ENCODE measurements at places on chromosomes 2 and 18. TPM values are rescaled to one million over a fixed set of nuclear protein-coding genes. Genes with fewer than 3 reads are reported as not detected.

Gene SIX3
- total RNA-seq, result not detected

Gene MDH1B
- total RNA-seq, result 0.49 TPM

Gene KCNS3
- total RNA-seq, result 20.1 TPM

Gene EIF2AK2
- total RNA-seq, result 15.2 TPM

Gene PLGLB2
- 2.0 TPM for total RNA-seq

Gene C2orf78
- total RNA-seq, result not detected

GRCh38 chr2:233124421-233125080, 64.4 kb downstream of the INPP5D start:
- no peak for DNase-seq

- DNase-seq, result no peak
Observed at GRCh38 chr2:7127687-7128086, 210.5 kb downstream of the RNF144A start.

DNA sequence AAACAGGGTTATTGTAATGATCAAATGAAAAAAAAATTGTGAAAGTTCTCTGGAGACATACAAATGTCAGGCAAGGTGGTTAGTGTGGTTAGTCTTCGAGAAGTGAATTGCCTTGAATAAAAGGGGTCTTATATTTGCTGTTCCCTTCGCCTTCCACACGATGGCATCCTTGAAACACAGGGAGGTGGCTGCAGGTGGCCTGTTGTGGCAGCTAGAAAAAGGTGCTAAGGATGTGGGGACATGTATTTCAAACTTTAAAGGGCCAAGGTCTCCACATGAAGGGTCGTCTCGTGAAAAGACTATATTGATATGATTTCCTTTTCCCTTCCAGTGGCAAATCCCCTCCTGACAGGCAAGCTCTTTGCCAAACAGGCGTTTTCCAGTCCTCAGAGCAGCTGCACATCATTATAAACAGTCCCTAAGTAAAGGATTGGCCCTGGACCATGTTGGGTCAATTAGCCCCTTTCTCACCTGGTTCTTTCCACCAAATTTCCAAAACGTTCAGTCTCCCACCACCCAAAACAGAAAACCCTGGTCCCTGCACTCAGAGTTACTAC, 68.5 kb downstream of the COPS8 start:
- peak; percentile 83 for DNase-seq

GRCh38 chr2:180559771-180560170, 420.6 kb upstream of the UBE2E3 start:
- no peak for DNase-seq

GRCh38 chr2:160292225-160292624, 92.2 kb upstream of the ITGB6 start:
- no peak for DNase-seq

DNA sequence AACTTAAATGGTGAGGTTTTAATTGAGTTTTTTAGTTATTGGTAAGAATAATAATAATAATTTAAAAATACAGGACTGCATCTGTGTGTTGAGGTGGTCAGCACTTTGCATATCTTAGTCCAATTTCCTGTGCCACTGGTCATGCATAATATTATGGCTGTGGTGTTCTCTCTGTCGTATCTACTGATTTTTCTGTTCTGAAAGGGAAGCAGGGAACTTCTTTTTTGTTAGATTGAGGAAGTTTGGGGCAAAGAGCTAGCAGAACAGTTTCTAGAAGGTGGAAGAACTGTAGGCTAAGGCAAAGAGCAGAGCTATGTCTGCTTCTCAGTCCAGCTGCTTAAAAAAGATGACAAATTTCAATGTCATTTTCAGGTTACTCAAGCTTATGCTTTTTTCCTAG, 74.3 kb downstream of the XRCC5 start:
- no peak for DNase-seq

DNA sequence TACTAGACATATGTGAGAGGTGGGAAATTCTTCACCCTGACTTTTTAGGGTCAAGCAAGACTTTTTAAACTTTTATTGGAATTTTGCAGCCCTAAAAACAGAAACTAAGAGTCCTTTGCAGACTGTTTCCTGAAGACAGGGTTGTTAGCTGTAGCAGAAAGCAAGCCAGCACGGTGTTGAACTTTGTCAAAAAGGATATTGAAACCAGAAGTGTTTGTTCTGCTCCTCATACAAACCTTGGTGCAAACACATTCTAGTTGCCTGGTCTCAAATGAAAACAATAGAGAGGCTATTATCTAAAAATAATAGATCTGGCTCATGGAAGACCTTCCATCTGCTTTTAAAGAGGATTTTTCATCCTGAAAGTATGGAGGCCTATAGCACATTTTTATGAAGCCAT, 65.8 kb upstream of the IGFBP5 start:
- no peak for DNase-seq

- DNase-seq, result no peak
Observed at GRCh38 chr2:30666266-30666874, 140.9 kb downstream of the CAPN13 start.

GRCh38 chr2:69570474-69570873, 73.1 kb downstream of the AAK1 start:
- no peak for DNase-seq

GRCh38 chr2:54081574-54081973, 33.8 kb upstream of the ACYP2 start:
- DNase-seq, result no peak

- DNase-seq, result no peak
Observed at GRCh38 chr2:25632396-25632795, 41.0 kb downstream of the DTNB start.

DNA sequence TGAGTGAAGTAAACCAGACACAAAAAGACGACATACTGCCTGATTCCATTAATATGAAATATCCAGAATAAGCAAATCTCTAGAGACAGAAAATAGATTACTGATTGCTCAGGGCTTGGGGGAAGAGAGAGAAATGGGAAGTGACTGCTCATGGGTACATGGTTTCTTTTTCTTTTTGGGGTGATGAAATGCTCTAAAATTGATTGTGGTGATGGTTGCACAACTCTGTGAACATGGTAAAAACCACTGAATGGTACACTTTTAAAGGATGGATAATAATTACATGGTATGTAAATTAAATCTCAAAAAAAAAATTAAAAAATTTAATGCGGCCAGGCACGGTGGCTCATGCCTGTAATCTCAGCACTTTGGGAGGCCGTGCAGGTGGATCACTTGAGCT, 39.3 kb downstream of the RPL31 start:
- DNase-seq, result no peak

GRCh38 chr2:100200985-100201384, 58.6 kb upstream of the AFF3 start:
- DNase-seq, result no peak

DNA sequence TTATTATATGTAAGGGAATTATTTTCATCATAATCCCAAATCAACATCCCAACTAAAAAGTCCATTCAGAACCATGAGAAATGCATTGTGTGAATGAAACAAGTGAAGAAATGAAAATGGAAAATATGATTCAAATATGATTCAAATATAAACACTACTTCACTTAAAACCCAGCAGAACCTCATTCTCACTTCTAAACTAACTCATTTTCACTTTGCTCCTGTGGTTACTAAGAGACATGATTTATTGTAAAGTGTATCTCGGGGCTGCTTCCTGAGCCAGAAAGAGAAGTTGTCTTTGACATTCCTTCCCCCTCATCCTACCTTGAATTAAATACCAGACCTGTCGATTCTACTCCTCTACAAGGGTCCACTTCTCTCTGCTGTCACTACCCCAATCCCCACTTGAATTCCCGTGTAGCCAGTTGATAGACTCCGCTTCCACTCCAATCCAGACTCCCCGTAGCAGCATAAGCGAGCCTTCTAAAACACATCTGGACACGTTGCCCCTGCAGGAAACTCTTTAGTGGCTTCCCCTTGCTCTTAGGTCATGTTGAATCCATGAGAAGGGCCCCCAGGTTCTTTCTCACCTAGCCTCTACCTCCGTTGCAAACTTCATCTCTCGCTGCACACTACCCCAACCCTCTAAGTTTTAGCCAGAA, 697.0 kb upstream of the ID2 start:
- no peak for DNase-seq

DNA sequence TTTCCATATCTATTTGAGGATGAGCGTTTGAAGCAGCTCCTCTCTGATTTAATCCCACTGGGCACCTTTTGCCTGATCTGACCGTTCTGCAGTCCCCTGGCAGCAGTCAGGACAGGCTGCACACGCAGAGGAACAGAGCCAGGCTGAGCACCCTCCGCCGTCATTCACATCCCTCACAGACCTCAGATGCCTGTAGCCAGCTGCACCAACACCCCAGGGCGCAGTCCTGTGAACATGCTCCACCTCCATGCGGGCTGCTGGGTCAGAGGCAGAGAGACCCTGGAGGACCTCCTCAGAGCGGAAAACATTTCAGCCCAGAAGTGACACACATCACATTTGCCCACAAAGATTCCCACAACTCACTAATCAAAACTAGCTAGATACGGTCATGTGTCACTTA, 146.1 kb downstream of the SEPTIN10 start:
- no peak for DNase-seq

DNA sequence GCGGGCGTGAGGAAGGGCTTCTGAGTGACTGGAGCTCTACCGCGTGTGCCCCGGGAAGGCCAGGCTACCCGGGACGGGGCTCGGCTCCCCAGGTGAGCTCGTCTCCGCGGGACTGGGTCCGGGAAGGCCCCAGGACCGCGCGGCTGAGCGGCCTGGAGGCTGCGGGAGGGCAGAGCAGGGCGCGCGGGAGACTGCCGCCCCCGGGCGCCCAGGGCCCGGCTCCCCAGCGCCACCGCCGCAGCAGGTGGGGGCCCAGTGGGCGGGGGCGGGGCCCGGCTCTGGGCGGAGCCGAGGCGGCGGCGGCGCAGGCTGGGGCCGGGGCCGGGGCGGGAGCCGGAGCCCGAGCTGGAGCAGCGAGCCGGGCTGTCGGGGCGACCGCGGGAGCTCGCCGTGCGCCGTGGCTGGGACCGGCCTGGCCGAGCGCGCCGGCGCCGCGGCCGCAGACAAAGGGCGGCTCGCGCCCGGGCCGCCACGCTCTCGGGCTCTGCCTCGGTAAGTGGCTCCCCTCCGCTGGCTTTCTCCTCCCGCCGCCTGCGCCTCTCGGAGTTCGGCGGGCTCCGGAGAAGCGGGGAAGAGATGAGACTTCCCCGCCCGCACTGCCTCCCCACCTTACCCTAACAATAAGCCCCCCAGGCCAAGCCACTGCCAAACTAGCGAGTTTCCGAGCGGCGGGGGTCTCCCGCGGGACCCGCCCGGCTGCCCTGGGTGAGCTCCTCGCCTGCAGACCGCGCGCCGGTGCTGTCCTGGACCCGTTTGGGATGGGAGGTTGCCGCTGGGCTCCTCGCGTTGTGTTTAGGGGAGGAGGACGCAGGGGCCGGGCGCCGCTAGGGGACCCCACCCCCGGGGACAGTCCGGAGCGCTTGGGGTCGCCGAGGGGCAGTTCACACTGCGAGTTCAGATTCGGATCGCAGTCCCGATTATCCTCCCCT, at the start of gene MAPK4:
Gene MAPK4, plus strand, starts transcription at position 336 of the 929 bp plus-strand sequence. CDS start 103,872 bp downstream, outside the sequence.
- DNase-seq, result no peak

DNA sequence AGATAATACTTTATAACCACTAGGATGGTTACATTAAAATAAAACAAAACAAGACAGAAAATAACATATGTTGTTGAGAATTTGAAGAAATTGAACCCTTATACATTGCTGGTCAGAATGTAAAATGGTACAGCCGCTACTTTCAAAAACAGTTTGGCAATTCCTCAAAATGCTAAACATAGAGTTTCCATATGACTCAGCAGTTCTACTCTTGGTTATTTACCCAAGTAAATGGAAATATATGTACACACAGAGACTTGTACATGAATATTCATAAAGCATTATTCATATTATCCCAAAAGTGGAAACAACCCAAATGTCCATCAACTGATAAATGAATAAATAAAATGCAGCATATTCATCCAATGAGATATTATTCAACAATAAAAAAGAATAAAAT, 92.5 kb upstream of the LRATD1 start:
- no peak for DNase-seq

DNA sequence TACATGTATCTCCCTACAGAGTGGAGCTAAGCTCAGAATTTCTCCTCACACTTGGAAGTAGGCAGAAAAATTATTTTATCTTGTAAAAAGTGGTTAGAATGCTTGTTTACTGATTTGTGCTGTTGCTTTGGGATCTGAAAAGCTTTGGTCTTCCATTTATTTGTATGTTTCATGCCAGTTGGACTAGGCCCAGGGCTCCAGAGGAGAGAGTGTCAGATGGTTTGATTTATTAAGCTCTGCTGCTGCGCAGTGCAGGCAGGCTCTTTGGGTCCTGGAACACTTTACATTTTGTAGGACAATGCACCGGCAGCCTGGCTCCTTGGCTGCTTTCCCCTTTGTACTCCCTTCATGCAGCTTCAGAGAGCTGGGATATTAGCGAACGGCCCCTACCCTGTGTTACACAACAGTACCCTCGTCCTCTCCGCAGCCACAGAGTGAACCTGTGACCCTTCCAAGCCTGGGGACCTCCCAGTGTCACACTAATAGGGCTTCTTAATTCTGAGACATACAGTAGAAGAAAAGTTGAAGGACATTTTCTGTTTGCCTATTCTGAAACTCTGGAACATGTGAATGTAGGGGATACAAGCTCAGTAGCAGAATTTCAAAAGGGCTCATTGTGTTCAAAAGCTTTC, 56.7 kb upstream of the EML6 start:
- DNase-seq, result no peak

DNA sequence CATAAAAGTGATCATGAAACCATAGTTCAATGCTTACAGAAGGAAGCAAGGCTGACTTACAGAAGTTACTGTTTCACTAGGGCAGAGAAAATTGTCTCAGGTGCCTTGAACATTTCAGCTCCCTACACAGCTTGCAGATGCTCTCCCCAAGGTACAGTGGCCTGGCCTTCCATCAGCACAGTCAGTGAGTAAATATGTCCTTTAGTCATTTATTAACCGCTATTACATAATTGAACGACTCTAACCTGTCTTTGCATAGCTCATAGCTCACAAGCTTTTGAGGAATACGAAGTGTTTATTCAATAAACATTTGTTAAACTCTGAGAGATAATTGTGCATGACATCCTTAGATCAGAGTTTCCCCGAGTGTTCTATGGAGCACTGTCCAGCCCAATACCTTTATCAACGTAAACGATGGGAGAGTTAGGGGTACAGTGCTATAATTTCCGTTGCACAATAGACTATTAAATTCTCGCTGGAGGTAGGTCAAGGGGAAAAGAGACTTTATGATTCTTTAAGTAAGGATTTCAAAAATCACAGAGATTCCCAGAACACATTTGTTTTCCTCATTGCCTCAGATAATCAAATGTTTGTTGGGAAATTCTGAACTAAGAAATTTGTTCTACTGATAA, 677.8 kb downstream of the TSN start:
- DNase-seq, result no peak
